Thoracic aorta endothelial cell (primary cell): ENCODE measurements at places on chromosomes 2 and 18. TPM values are rescaled to one million over a fixed set of nuclear protein-coding genes. Genes with fewer than 3 reads are reported as not detected.

Gene GFPT1
- total RNA-seq = 44.2 and 51.6 TPM in 2 replicates

Gene NCKAP1
- total RNA-seq = 250 and 301 TPM in 2 replicates

Gene MAP3K19
- not detected in 2 replicates for total RNA-seq

Gene LIMS4
- 11.6 and 19.2 TPM in 2 replicates for total RNA-seq

Gene ERBB4
- 0.13 and 0.14 TPM in 2 replicates for total RNA-seq

Gene DYNC1I2
- 169 and 215 TPM in 2 replicates for total RNA-seq

Gene ALK
- not detected in 2 replicates for total RNA-seq

Gene ABCG8
- not detected in 2 replicates for total RNA-seq
